Foreskin keratinocyte (primary cell): ENCODE measurements at places on chromosomes 1 and 21. TPM values are rescaled to one million over a fixed set of nuclear protein-coding genes. Genes with fewer than 3 reads are reported as not detected.

Gene OR2W3
- polyA plus RNA-seq, result not detected in 2 replicates

- DNase-seq, result no peak
Measured at GRCh38 chr1:55143684-55144083, 71.5 kb downstream of the USP24 start.

GRCh38 chr1:18285538-18285924 lies 177.9 kb downstream of the IGSF21 start:
- no peak for DNase-seq

Gene AMY2A
- not detected in 2 replicates for polyA plus RNA-seq

DNA sequence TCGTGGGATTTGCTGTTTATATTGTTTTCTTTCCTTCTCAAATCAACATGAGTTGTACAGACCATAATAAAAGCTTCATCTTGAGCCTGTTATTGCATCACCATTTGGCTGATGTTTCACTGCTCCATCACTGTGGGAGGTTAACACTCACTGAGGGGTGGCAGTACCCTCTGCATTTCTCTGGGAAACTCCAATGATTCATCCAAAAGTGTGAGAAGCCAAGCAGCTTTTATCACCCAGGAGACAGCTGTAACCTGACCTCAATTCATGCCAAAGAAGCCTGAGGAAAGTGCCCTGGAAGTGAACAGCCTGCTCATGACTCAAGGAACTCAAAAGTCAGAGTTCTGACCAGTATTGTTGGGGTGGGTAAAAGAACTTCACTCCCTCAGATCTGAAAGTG lies 84.1 kb downstream of the GPR88 start:
- DNase-seq, result peak; percentile 70

Gene RNASEL
- 1.1 and 1.2 TPM in 2 replicates for polyA plus RNA-seq

DNA sequence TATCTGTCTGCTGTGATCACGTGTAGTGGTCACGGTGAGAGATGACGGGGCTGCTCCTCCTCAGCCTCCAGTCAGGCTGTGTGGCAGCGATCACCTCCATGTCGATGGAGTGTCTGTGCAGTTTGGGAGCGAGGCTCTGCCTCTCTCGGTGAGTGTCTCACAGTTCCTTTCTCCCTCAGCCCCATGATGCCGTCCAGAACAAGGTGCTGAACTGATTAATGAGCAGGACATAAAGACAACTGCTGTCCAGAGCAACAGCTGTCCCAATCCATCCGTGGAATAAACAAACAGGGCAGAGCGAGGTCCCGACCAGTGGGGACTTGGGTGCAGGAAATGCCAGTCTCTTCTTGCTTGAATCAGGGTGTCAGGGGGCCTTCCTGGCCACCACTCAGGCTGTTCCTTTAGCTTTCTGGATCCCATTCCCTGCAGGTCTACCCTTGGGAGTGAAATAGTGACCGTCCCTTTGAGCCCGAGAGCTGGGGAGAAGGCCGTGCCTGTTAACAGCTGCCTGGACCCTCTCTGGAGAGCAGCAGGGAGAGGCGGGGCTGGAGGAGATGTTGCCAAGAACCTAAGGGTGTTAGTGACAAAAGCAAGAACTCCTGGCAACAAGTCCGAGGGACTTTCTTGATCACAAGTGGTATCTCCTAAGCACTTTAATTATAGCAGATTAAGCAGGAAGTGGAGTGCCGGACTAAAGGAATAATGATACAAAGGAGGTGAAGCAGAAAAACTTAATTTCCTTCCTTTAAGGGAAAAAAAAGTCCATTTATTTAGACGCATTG lies 443.9 kb downstream of the KIF26B start:
- DNase-seq, result no peak
